Muscle of leg (tissue), 16 donors: ENCODE measurements at places on chromosomes 12 and 14. TPM values are rescaled to one million over a fixed set of nuclear protein-coding genes. Genes with fewer than 3 reads are reported as not detected.

Gene CCDC184
- 1.9 TPM for polyA plus RNA-seq

Gene TAS2R19
- 1.2 TPM for polyA plus RNA-seq

Gene CD4
- polyA plus RNA-seq, result 5.0 TPM

Gene RDH12
- polyA plus RNA-seq, result 1.1 TPM
